Bone marrow (tissue), 2 donors: ENCODE measurements at places on chromosomes 4 and X.

DNA sequence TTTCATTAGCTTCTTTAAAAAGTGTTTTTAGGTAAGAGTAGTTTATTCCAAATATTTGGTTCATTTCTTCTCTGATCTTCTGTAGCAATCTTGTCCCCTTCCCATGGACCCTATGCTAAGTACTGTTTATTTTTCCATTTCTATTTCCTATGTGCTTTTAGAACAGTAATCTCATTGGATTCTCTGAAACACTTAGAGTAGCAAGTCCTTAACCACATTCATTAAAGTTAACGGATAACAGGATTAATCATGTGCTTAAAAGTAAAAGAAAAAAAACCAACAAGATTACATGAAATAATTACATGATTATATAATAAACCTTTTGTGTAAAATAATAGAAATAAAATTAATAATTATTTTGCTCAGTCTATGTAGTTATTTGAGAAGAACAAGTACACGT, 929.7 kb downstream of the C4orf33 start:
- DNase-seq = no peak

GRCh38 chrX:102959471-102959870, 22.4 kb downstream of the RAB40AL start:
- no peak for DNase-seq

DNA sequence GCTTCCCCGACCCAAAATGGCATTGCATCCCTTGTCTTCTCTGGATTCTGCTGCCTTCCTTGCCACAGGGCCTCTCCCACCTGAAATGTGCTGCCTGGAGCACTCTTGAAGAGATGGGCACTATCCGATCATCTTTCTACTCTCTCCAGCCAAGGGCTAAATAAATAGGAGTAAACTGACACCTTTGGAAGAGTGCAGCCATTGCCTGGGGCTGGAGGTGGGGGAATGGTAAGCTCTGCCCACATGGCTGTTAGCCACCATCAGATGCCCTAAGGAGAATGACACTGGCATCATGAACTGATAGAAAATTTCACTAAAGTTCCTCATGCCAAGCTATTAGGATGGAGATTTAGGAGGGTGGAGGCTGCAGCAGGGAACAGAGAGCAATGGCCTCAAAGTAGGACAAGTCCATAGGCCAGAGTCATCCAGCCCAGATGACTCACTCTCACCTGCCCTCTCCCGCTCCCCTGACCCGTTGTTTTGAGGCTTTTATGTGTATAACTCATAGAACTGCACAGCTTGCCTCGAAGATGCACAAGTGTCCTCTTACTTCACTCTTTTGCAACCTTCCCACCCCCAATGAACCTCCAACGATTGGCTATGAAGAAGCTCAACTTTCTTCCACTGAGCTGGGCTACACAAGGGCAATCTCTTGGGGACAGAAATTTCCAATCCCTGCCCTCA, 822 bp upstream of the PFKFB1 start:
- no peak for DNase-seq

DNA sequence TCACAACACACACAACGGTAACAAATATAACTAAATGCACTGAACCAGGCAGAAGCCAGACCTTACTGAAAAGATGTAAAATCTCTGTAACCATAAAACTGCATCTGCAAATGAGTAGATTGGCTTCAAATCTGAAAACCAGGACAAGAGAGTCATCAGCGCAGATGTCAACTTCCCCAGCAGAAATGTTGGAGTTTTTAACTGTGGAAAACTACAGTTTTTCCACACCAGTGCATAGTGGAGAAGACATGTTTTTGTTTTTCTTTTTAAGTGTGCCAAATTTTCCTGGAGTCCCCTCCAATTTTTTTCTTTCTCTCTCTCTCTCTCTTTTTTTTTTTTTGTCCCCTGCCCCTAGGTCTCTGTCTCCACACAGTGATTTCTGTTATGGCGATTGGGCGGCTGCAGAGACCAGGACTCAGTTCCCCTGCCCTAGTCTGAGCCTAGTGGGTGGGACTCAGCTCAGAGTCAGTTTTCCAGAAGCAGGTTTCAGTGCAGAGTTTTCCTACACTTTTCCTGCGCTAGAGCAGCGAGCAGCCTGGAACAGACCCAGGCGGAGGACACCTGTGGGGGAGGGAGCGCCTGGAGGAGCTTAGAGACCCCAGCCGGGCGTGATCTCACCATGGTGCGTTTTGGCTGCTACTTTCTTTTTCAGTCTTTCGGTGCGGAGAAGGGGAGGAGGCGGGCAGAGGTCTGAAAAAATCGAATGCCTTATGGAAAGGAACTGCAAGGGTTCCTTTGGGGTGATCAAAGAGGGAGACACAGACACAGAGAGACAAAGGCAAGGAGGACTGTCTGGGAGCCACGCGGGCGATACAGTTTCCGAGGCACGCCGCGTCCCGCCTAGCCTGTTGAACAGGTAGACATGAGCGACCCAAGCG, at the start of gene GUCY1A1:
Gene GUCY1A1 (plus strand): TSS at position 505 of the 878 bp plus-strand sequence. CDS start 30,020 bp downstream, outside the sequence.
- DNase-seq = no peak

DNA sequence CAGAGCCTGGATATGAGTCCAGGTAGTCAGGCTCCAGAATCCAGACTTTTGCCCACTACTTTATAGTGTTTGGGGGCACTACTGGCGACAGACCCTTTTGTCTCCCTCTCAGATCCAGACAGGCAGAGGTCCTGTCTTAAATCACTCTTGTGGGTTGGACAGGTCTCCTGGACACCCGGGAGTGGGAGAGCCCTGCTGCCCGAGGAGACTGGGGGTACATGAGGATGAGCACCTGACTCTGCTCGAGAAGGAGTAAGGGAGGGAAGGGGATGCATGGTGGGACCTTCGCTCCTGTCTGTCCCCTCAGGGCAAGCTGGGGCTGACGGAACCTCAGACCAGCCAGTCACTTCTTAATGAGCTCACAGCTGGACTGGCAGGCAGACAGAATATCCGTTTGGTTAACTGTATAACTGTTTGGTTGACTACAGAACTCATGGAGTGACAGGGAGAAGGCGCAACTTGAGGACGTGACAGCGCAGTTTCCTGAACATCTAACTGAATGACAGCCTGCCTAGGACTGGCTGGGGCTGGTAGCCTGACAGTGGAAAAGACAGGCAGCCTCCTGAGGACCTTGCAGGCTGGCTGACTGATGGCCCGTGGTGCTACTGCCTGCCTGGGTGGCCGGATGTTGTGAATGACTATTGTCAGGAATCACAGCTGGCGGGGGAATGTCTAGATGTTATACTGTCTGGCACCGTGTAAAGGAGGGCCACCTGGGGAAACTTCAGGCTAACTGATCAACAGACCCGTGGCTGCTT, 1.6 kb upstream of the SUV39H1 start:
- DNase-seq = no peak

GRCh38 chr4:1191621-1192020, 19.2 kb upstream of the SPON2 start:
- no peak for DNase-seq

GRCh38 chr4:156102411-156102810, 148.7 kb upstream of the CTSO start:
- DNase-seq = no peak

DNA sequence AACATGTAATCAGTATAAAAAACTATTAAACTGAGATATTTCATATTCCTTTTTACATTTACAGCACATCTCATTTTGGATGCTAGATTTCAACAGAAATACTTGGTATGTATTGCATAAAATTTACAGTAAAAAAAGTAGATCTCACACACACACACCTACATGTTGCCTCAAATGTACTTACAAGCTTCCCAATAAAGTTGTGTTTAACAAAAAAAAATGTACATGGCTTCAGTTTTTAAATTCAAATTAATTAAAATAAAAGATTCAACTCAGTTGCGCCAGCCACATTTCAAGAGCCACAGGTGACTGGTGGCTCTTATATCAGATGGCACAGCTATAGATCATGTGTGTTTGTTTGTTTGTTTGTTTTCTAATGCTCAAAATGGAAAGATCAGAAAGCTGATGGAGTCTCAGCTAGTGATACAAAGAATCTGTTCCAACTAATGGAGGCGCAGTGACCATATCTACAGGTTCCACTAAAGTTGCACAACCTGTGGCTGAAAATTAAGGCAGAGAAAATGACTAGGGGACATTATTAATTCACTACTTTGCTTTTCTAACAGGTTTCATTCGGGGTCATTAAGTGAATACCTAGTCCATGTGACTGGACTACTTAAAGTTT, 45.0 kb downstream of the RBM47 start:
- DNase-seq = no peak

- no peak for DNase-seq
These were observed 2.9 kb downstream of the ANOS1 start for GRCh38 chrX:8728932-8729535.

GRCh38 chr4:169271692-169272007, 894 bp upstream of the SH3RF1 start:
- DNase-seq = no peak

DNA sequence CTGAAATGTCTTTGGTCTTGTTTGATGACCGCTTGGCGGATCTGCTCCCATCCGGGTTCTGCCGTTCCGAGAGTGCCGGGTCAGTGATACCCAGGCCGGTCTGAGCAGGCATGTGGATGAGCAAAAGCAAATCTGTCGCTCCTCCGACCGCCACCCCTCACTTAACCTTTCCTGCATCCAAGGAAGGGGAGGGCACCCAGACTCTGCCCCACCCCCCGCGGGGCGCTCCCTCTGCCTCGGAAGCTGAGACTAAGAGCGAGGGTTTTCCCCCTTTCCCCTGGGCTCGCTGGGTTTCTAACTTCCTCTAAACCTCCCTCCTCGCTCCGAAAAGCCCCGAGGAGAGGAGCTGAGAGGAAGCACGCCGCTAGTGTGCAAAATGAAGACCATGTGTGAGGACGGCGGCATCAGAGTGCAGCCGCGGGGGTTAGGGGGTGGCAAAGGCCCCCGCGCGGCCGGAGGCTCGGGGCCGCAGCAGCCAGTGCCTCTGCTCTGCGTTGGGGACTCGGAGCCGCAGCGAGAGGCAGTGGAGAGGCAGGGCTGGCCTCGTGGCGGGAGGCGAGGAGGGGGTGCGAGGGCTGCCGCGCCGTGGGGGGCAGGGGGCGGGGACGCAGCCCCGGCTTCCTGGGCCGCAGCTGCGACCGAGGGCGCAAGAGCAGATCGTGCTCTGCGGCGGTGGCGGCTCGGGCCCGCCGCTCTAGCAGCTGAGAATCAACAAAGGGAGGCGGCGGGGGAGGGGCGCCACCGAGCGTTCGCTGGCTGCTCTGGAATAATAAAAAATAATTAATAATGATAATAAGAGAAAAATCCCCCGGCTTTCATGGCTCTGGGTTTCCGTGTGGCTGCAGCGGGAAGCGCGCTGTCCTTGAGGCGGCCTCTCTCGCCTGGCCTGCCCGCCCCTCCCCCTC, 55.8 kb upstream of the BCOR start:
- DNase-seq = no peak

DNA sequence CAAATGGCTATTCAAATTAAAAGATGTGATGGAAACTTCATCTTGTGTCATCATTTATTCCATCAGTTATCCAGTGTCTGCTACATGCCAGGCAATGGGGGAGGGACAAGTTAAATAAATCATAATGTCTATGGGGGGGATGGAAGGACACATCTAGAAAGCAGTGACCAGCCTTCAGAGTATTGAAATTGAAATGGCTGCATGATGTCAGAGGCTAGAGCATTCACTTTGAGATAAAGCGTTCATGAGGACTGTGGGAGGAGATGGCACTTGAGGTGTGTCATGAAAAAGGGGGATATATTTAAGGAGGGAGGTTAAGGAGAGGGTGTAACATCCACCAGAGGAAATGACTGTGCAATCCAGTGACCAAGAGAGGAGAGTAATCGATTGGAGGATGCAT, 50.6 kb downstream of the SLIT2 start:
- no peak for DNase-seq
